Stimulated activated CD4-positive, alpha-beta T cell treated with anti-CD3 and anti-CD28 coated beads, Interleukin-1b, Interleukin-23, amount 100 ng/mL, for 1 hour (primary cell): ENCODE measurements at places on chromosomes 4 and X.

- DNase-seq: no peak
Observed at GRCh38 chrX:140360284-140360683, 144.6 kb downstream of the SOX3 start.

GRCh38 chr4:56272003-56272402 is 115.3 kb downstream of the AASDH start:
- no peak for DNase-seq

DNA sequence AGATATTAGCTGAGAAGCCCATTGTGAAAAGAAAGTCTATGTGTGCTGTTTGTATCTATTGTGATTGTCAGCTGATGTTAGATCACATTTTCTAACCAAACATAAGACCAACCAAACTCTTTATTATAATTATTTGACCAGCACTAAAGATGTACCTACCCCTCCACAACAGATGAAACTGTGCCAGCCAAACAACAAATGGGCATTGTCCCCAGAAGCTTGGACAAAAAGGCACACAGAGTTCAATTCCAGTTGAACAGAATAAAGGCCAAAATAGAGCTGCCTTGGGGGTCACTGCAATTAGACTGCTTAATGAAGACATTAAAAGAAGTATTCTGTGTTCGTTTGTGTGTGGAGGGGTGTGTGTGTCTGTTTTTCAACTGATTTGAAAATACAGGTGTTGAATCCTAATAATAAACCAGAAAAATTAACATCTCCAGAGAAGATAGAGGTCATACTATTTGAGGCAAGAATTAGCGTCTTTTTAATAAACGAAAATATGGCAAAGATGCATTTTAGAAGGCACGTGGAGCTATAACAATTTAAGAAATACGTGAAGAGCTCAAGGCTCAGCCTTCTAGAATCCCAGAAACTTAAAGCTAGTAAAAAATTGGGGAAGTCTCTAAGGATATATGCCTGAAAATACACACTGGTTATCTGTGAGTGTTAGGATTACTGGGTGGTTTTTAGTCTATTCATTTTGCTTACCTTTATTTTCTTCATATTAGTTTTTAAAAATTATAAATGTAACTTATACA is 2.2 kb downstream of the SPP1 start:
- no peak for DNase-seq

DNA sequence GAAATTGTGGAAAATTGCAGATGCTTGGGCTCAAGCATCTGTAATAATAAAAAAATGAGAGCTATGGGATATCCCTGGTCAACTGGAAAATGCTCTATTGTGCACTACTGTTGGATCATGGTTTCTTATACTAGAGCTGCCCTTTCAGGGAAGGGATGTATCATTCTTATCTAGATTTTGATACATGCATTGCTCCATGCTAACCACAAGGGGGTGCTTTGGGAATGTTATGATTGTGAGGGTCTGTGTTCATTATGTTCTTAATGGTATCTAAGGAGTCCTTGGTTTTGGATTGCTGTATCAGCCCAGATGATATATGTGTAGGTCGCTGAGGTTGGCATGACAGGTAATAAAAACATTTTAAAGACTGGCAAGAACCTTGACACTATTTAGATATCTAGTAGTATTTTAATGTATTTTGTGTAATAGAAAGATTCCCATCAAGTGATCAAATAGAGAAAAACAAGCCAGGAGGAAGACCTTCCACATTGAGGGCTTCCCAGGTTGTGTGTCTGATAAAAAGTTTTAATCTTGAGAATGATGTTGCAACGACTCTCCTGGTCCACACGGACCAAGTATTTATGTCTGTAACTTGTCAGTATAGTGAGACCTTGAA is 49.2 kb upstream of the TLR2 start:
- DNase-seq: no peak
